ENCODE measurements at places on chromosomes 5 and 9.

DNA sequence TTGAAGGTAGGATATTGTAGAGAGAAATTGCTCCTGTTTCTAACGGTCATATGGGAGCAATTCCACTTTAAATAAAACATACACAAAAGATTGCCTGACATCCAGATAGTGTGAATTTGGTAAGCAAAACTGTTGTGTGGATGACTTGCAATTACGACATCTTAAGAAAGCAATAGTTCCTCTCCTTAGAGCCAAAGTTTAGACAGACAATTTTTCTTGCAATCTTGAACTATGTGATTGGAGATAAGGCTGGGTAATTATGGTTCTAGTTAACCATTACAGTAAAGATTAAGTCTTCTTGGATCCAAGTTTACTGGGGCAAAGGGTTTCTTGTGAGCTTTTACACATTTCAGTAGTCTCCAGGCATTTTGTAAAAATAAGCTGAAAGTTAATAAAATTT, 1080.6 kb upstream of the CDH6 start:
- no peak for DNase-seq

DNA sequence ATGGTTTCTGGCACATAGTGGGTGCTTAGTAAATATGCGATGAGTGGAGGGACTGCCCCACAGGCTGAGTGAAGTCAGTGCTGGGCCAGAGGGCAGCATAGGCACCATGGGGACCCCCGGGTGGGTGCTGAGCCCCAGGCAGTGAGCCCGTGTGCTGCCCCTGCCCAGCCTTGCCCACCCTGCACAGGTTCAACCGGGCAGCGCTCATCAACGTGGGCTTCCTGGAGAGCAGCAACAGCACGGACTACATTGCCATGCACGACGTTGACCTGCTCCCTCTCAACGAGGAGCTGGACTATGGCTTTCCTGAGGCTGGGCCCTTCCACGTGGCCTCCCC, 7.2 kb downstream of the B4GALT7 start:
- no peak for DNase-seq

DNA sequence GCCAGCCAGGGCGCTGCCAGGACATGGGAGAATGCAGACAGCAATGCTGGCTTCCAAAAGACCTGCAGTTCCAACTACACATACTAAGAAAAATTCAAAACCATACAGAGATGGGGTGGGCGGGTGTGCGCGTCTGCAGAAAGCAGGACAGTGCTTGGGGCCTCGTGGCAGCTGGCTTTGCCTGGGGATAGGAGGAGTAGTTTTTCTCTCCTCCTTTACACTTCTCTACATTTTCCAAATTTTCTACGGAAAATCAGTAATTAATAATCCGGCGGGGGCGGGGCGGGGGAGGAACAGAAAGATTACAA, 43.6 kb upstream of the SARDH start:
- DNase-seq, result no peak

- no peak for DNase-seq
These were observed 20.1 kb downstream of the CDK20 start for GRCh38 chr9:87954230-87954629.

- DNase-seq, result no peak
These were observed 258.4 kb upstream of the TAS2R1 start for GRCh38 chr5:9888501-9888901.

- peak; percentile 47 for DNase-seq
These were observed 32.5 kb downstream of the ANXA1 start for GRCh38 chr9:73183917-73184861.

- peak; percentile 18 for DNase-seq
These were observed 41.0 kb downstream of the CCNJL start for GRCh38 chr5:160271396-160271795.

- DNase-seq, result no peak
These were observed 7.1 kb upstream of the CNTRL start for GRCh38 chr9:121067640-121068039.

- no peak for DNase-seq
These were observed 123.4 kb upstream of the MAN2A1 start for GRCh38 chr5:109566361-109566760.

- no peak for DNase-seq
These were observed 5.5 kb upstream of the ESM1 start for GRCh38 chr5:54990841-54991258.

GRCh38 chr9:12974671-12975070, 199.9 kb downstream of the LURAP1L start:
- DNase-seq, result no peak

- DNase-seq, result no peak
These were observed 408.5 kb downstream of the TMEM38B start for GRCh38 chr9:106102821-106103220.

DNA sequence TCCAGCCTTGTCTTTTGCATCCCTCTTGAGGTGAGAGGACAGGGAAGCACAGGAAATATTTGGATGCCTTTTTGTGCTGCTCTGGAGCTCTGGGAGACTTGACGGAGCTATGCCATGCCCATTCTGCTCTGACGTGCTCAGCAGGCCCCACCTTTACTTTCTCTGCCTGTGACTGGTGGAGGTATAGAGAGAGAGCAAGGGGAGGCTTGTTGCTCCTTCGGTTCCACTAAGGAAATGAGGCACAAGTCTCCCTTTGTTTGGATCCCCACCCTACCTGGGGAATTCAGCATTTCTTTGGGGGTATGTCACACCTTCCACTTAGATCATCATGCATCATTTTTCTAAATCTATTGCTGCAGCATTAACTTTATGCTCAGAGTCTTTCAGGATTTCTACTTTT, 121.8 kb upstream of the CNTLN start:
- no peak for DNase-seq

DNA sequence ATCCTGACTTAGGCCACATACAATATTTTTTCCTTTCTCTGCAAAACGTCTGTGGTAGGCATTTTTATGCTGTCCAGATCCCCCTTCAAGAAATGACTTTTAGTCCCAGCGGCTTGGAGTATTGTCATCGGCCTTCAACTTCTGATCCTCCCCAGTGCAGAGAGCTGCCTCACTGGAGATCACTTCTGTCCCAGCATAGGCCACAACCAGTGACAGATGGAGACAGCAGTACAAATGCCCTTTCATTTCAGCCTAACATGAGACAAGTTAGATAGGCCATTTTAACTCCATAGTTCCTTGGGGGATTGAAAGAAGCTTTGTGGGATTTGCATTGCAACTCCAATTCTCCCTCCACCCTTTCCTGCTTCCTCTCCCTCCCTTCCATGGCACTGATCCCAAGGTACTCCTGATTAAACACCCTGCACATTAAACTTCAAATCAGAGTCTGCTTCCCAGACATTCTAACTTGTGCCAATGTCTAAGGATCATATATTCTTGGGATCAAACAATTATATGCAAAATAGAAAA, 3.2 kb upstream of the MAMDC2 start:
- DNase-seq, result no peak

DNA sequence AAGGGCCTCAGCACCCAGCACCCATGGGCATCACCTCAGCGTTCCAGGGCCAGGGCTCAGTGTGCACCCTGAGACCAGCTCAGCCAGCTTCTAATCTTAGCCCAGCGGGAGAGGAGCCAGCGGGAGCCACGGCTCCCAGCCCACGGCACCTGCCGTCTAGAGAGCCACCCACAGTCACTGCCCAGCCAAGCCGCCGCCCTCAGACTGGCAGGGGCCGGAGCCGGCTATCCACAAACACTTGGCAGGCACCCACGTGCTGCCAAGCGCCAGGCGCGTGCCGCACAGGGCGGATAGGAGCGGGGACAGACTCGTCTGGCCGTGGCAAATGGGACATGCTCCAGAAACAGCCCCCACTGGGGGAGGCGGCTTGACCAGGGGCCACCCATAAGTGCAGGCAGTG, 18.6 kb downstream of the BRD3 start:
- no peak for DNase-seq

GRCh38 chr9:136339173-136339957, 12.0 kb downstream of the GPSM1 start:
- peak; percentile 82 for DNase-seq

DNA sequence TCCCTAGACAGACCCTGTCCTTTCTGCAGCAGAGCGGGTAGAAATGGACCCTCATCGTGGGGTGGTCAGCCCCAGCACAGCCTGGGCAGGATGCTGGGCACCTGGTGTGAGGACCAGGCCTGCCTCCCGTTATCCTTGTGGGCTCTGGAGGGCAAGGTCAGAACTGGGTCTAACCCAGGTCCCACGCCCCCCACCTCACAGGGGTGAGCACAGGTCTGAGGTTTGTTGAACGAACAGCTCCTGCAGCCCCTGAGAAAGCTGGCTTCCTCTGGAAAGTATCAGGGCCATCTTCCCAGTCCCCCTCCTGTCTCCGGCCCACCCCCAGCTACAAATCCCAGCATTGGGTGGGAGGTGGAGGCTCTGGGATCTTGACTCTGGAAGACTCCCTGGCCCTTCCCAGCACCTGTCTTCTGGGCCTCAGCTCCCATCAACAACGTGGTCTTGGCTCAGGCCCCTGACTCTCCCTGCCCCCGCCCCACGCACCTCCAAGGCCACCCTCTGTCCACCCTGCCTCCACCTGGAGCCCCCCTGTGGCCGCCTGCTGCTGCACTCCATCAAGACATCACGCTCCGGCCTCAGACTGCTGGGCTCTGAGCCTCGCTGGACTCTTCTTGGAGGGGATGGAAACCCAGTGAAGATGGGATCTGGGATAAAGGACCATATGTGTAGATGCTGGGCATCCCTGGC, 30.1 kb upstream of the CNOT6 start:
- no peak for DNase-seq

- DNase-seq, result peak; percentile 48
These were observed 226.3 kb downstream of the SMARCA2 start for GRCh38 chr9:2241461-2241835.

GRCh38 chr5:143812085-143812705, at the start of gene HMHB1:
Gene HMHB1 (plus strand): TSS chr5:143812161.
- no peak for DNase-seq

GRCh38 chr5:54159153-54159892, 151.1 kb downstream of the ARL15 start:
- DNase-seq, result peak; percentile 84

GRCh38 chr5:43312076-43312661, 1.0 kb downstream of the HMGCS1 start:
- no peak for DNase-seq

DNA sequence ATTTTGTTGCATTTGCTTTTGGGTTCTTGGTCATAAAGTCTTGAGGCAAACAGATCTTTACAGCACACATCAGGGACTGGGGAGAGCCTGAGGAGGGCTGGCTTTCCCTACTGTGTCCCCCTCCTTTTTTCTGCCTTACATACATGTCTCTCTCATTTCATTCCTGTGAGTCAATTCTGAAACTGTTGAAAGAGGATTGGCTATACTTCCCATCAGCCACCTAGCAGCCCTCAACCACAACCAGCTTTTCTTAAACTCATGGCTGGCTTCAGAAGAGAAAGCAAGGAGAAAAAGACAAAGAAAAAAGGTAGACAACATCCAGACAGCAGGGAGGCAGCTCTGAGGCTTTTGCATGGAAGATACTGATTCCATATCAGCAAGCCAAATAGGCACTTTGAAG, 374.8 kb upstream of the KIF2A start:
- no peak for DNase-seq

DNA sequence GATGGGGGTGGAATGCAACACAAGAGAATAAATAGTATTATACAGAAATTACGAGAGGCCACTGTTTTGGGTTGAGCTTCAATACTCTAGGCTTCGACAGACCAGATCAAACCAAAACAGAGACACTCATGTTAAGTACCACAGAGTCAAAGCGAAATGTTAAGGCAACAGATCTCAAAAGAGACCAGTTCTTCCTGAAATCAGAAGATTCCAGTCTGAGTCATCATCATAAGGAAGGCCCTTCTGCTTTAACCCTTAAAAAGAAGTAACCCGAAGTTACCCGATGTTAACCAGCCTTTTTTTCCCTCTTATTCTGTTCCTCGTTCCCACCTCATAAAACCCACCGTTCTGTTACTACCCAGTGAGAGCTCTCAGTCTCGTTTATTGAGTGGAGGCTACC, 75.9 kb downstream of the SFXN1 start:
- DNase-seq, result no peak

GRCh38 chr5:127506616-127507015, 10.8 kb upstream of the PRRC1 start:
- DNase-seq, result no peak

DNA sequence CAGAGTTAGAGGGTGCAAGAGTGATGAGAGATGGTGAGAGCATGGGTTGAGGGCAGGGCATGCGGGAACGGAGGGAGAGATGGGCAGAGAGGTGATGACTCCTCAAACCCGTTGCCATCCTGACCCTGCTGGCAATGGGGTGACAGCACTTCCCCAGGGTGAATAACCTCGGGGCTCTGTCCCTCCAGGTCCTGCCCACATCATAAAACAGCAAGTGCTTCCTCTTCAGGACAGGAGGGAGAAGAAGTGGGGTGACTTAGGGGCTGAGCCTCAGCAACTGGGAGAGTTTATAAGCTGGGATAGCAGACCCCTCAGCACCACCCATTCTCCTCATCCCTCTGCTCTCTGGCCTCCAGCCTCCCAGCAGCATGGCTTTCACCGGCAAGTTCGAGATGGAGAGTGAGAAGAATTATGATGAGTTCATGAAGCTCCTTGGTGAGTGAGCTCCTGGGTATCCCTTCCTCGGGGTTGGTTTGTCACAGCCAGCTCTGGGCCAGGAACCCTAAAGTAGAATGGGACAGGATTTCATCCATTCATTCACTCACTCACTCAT, at the start of gene FABP6:
Gene FABP6 (plus strand): TSS at position 317 of the 553 bp plus-strand sequence. CDS start 52 bp downstream, at position 369.
- peak; percentile 33 for DNase-seq

DNA sequence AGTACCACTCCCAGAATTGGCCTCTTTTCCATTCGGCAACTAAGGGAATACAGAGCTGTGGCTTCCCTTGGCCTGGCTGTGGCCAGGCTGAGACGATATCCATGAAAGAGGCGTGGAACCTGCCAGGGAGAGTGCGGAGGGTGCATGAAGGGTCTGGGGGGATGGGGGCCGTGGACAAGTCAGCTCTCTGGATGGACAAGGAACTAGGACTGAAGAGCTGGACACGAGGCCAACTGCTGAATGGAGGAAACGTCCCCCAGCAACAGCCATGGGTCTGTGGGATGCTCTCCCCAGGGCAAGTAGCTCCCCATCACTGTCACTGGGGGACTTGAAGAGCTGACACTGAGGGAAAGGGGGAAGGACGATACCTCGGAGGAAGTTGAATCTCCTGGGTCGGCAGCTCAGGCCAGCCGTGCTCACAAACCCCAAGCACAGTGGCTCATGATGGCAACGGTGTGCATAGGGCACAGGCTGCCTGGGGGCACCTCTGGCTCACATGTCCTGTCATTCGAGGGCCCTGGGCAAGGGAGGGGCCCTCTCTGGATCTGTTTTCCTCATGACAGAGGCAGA, 4.1 kb upstream of the OLFM1 start:
- DNase-seq, result no peak

DNA sequence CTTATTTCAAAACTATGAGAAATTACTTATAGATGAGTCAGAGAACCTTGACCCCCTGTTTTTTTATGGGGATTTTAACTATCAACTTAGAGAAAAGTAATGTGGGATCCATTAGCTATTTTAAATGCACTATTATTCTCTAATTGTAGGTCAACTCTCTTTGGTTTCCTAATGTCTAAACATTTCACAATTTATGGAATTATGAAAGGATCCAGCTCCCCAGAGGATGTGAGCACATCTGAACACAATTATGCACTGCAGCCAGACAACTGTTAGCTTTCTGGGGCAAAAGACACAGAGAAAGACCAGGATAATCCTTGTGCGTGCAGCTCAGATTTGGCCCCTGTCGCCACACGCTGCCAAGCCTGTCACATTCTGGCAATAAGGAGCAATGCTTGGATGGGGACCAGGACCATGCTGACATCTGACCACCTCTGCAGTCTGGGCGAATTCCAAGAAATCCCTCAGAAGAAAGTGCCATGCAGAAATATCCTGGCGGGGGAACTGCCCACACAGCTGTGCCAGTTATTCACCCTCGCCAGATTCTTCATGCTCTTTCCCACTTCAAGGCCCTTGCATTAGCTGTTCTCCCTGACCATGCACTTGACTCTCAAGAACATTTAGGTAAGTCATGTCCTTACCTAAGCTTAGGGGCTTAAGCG, 22.2 kb upstream of the CMBL start:
- DNase-seq, result no peak

- no peak for DNase-seq
These were observed 27.4 kb downstream of the SRD5A1 start for GRCh38 chr5:6660688-6661087.

Data from NB4 (cell line).